ENCODE measurements at places on chromosomes 5 and 9.

DNA sequence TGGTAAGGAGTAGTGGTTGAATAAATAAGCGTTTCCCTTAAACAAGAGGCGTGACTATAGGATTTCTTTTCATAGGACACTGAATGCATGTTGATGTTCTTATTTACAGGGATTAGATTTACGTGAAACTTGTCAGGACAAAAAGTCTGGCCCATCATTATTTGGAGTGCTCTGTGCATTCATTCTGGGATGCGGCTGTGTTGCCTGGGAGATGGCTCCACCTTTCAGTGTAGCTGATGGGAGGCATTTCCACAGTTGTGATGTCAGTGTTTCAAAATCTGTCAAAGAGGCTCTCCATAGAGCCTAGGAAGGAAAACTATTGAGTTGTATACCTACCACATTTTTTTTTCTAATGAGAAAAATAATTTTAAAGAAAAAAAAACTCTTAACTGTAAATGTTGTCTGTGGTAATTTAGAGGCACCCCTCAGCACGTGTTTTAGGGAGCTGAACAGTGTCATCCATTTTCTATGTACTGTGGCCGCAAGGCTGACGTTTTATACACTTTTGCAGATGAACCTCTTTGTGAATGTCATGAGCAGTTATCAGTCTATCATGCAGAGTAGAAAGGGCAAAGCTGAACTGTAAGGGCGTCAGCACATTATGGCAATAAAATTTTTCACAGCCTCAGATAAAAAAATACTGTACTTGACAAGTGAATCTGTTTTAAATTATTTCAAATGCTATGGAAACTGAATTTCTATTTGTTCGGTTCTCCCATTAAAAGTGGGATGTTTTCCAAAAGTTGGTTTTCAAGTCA lies 202.7 kb downstream of the PBX3 start:
- DNase-seq: no peak

GRCh38 chr9:136996361-136997292 lies at the start of gene CLIC3:
CLIC3 (minus strand) TSS chr9:136996568; CDS start chr9:136996543, 25 bp downstream.
- DNase-seq: peak; percentile 36

DNA sequence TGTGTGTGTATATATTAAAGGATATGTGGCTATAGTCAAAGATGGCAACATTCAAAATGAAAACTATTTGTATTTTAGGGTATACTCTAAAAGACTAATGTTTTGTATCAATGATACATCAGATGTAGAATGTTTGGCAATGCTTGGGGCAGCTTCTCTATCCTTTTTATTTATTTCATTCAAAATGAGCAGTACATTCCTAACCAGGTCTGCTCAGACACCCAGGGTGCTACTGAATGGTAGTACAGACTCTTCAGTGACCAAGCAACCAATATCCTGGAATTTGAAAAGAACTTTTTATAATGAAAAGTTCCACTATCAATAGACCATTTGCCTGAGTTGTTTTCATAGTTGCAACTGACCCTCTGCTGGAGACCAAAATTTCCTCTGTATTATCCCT lies 23.9 kb downstream of the MEGF9 start:
- DNase-seq: no peak

GRCh38 chr5:128528126-128528525 lies 9.9 kb downstream of the FBN2 start:
- DNase-seq: no peak

DNA sequence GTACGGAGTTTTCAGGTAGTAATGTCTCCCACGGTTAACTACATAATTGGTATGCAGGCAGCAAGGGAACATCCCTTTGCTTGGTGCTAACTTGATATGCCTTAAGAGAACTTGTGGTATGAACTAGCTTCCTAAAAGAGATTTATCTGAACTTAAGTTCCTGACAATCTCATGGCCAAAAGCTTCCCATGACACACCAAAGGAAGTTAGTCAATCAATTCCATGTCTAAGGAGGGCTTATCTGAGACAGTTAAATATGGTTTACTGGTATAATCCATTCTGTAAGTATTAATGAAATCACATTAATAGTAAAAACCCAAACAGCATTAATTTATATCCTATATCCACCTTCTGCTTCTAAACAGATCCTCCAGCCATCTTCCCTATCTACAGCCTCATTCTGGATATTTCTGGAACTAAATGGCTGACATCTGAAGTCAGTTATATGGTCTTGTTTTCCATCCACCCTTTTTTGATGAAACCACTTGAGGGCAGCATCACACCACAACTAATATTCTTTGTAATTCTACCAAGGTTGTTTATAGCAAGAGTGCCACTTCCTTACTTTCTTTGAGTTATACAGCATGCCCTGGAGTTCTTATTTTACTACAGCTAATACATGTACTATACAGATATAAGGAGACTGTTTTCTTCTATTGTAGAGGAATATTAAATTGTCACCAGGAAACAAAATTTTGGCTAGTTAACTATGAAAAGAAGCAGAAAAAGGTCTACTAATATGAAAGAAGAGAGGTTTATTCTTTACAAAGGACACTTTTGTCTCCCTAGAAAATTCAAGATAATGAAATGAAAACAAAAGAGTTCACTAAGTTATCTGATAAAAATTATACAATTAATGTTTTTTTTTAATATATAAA lies 34.7 kb downstream of the SHOC1 start:
- peak; percentile 19 for DNase-seq

DNA sequence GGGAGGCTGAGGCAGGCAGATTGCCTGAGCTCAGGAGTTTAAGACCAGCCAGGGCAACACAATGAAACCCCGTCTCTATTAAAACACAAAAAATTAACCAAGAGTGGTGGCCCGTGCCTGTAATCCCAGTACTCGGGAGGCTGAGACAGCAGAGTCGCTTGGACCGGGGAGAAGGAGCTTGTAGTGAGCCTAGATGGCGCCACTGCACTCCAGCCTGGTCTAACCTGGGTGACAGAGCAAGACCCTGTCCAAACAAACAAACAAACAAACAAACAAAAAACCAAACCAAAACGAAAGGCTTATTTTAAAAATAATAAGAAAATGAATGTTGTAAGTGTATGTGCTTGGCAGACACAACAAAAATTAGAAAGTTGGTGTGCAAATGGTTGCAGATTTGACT lies 536.3 kb upstream of the PTPRD start:
- DNase-seq: no peak

DNA sequence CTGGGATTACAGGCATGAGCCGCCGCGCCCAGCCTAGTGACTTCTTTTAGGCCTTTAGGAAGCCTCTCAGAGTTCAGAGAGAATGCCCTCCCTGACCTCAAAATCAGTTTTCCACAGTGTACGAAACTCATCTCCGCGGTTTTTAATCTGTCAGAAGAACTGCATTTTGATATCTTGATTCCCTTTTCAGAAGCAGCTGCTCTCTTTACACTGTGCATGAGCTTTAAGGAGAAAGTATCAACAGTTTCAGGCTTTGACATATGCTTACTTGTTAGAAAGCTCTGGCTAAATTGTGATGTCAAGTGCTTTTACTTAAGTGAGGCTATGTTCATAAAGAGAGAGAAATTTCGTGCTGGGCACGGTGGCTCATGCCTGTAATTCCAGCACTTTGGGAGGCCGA lies 74.6 kb downstream of the USP20 start:
- DNase-seq: no peak

- no peak for DNase-seq
These were observed 119.5 kb downstream of the TRPM3 start for GRCh38 chr9:71001780-71002386.

DNA sequence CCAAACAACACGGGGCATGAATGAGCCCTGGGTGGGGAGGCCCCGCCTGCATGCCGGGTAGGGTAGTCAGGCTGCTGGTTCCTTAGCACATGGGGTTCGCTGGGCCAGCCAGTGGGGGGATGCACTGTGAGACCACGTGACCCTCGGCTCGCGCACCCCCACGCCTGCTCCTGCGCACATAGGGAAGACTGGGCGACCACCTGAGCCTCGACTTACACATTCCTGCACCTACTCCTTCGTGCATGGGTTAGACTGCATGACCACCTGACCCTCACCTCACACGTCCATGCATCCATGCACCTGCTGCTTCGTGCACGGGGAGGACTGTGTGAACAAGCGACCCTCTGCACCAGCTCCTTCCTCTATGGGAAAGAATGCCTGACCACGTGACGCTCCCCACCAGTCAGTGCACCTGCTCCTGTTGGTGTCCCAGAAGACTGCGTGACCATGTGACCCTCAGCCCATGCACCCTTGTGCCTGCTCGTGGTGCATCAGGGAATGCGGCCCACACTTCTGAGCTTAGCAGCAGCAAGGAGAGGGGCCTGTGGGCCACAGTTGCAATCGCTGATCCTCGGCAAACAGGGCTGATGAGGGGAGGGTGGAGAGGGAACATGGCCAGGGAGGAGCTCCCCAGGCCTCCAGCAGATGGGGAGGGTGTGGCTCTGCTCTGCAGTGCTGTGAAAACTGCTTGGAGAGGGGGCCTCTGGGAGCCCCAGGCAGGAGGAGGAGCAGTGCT lies 18.1 kb downstream of the LPCAT1 start:
- no peak for DNase-seq

- DNase-seq: no peak
These were observed 805.4 kb upstream of the ZNF608 start for GRCh38 chr5:125551797-125552196.

DNA sequence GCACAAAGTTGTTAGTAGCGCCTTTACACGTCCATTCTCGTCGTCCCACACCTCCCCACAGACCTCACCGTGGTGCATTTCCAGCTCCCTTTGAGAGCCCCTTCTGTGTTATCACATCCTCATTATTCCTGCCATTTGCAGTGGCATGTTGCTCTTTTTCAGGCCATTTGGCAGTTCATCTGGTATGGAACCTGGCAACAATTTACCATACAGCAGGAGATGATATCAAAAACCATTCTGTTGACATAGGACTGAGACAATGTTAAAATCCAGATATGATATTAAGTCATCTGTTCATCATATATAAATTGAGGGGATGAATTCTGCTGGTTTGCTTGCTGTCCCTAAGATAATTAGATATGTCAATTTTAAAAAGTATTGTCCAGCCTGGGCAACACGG lies 83.0 kb downstream of the TMEM174 start:
- DNase-seq: no peak

DNA sequence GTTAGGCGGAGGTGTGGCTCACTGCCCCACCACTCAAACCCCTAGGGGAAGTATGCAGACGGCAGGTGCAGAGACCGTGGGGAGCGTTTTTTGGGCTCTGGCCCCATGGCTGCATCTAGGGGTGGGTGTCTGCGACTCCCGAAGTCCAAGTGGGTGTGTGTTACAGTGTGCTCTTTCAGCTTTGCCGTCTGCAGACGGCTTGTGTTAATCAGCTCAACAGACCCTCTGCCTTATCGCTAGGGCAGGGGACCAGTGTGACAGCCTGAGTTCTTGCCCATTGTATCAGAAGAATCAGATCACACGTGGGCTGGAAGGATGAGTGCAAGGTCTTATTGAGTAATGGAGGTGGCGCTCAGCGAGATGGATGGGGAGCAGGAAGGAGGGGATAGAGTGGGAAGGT lies 162.8 kb downstream of the ENC1 start:
- DNase-seq: no peak

- no peak for DNase-seq
These were observed 57.1 kb upstream of the NMUR2 start for GRCh38 chr5:152462021-152462721.

GRCh38 chr5:179734536-179735164 lies 2.0 kb downstream of the MAML1 start:
- no peak for DNase-seq

- no peak for DNase-seq
These were observed 10.5 kb upstream of the SCGB3A1 start for GRCh38 chr5:180601591-180602480.

GRCh38 chr9:133884907-133885744 lies 107.0 kb downstream of the VAV2 start:
- no peak for DNase-seq

GRCh38 chr5:181235323-181235688 lies 8.4 kb downstream of the RACK1 start:
- no peak for DNase-seq

DNA sequence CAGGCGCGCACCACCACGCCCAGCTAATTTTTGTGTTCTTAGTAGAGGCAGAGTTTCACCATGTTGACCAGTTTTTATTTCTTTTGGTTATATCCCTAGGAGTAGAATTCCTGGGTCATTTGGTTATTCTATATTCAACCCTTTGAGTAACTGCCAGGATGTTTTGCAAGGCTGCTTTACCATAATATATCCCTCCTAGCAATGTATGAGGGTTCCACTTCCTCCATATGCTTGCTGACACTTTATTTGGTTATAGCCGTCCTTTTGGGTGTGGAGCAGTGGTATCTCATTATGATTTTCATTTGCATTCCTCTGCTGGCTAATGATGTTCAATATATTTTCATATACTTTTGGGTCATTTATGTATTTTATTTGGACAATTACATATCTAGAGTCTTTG lies 81.2 kb downstream of the RAB24 start:
- DNase-seq: no peak

DNA sequence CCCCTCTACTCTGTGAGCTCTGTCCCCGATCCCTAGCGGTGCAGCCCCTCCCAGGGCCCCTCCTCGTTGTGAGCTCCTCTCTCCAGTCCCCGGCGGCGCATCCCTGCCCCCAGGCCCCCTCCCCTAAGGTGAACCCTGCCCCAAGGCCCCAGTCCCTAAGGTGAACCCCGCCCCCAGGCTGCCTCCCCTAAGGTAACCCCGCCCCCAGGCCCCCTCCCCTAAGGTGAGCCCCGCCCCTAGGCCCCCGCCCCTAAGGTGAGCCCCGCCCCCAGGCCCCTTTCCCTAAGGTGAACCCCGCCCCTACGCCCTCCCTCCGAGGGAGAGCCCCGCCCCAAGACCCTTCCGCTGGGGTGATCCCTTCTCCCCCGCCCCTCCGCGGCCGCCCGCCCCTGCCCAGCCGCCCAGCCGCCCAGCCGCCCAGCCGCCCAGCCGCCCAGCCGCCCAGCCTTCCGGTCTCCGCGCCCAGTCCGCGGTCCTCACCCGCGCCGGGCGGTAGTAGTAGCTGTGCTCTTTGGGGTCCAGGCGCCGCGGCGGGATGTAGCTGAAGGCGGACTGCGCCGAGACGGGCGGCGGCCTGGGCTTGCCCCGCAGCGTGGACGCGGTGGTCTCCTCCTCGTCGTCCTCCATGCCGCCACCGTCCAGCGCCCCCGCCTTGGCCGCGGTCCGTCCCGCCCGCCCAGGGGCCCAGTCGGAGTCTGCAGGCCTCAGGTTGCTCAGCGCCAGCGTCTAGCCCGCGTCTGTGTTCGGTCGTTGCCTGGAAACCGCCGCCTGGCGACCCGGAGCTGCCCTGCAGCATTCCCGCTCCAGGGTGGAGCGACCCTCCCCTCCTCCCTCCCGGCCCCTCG lies at the start of gene CFAP90:
Gene CFAP90, minus strand, starts transcription at position 739 of the 845 bp plus-strand sequence. Its CDS starts 112 bp downstream, at position 627.
- no peak for DNase-seq

- DNase-seq: no peak
These were observed 48.1 kb downstream of the ARHGEF37 start for GRCh38 chr5:149629421-149629820.

DNA sequence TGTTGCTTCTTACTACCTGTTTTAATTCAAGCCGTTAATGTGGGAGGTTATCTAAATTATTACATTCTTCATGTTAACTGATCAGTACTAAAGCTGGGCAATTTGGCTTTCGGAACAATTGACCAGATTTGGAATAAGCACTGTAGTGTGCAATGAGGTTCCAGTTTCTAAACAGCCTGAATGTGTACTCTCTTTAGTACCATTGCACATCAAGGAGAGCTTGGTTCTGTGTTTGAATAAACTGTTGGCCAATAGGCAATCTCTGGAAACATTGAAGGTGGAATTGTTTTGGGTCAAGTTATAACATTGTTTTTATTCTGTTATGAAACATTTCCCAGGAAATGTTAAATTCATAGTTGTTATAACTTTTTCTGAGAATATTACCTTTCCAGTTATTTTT lies 105.2 kb downstream of the PBX3 start:
- DNase-seq: no peak

GRCh38 chr9:93317495-93318094 lies 133.7 kb downstream of the WNK2 start:
- no peak for DNase-seq

- no peak for DNase-seq
These were observed 125.6 kb downstream of the DAB2IP start for GRCh38 chr9:121776739-121777637.
